ENCODE measurements at places on chromosomes 12 and 14.

DNA sequence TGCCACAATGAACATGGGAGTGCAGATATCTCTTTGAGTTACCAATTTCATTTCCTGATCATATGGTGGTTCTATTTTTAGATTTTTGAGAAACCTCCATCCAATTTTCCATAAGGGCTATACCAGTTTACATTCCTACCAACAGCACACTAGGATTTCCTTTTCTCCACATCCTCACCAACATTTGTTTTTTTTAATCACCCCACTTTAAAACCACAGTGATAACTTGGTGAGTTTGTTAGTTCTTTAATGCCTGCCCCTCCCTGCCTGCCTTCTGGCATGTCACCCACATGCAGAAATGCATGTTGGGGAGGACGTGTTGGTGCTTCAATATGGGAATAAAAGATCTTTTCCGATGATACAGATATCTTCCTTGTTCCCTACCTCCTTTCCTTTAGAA is 167.9 kb downstream of the CAND1 start:
- no peak for DNase-seq

- DNase-seq, result no peak
Observed at GRCh38 chr14:20679907-20680306, 4.5 kb upstream of the RNASE4 start.

GRCh38 chr12:129984106-129984505 is 80.3 kb upstream of the TMEM132D start:
- no peak for DNase-seq

DNA sequence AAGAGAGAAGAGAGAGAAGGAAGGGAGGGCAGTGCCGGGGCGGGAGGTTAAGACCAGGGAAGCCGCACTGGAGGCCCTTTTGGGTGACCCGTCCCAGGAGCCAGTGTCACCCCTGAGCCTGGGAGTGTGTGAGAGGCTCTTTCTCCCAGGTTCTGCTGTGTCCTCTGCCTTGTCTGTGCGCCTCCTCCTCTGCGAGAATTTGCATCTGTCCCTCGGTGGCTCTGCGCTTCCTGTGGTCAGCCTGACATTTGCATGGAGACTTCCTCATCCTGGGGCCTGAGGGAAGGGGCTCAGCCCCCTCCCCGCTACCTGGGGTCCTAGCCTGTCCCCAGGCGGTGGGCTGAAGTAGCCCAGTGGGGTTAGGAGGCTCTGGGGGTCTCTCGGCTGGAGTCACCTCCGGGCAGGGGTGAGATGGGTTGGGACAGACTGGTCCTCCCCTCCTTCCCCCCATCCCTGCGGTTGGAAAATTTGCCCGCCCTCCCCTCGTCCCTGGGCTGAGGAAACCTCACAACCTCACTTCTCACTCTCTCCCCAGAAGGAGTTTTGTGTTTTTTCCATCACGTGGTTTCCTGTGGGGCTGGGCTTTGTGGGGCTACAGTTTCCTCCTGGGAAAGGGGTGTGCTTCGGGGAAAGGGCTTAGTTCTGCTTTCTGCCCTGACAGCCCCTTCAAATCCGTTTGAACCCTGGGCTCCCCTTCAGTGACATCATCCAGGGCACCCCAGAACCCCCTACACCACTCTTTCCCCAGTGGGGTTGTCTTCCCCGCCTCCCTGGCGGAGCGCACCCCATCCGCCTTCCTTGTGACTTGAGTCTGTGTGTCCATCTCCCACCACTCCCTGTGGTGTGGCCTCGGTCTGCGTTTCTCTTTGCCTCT is 2.5 kb downstream of the PTPN6 start:
- peak; percentile 76 for DNase-seq

- DNase-seq, result no peak
Observed at GRCh38 chr12:101230547-101230946, 20.5 kb upstream of the SLC5A8 start.

- peak; percentile 18 for DNase-seq
Observed at GRCh38 chr14:89430391-89431236, 13.6 kb upstream of the FOXN3 start.

GRCh38 chr14:22887990-22888378 is 5.0 kb downstream of the REM2 start:
- DNase-seq, result peak; percentile 9

DNA sequence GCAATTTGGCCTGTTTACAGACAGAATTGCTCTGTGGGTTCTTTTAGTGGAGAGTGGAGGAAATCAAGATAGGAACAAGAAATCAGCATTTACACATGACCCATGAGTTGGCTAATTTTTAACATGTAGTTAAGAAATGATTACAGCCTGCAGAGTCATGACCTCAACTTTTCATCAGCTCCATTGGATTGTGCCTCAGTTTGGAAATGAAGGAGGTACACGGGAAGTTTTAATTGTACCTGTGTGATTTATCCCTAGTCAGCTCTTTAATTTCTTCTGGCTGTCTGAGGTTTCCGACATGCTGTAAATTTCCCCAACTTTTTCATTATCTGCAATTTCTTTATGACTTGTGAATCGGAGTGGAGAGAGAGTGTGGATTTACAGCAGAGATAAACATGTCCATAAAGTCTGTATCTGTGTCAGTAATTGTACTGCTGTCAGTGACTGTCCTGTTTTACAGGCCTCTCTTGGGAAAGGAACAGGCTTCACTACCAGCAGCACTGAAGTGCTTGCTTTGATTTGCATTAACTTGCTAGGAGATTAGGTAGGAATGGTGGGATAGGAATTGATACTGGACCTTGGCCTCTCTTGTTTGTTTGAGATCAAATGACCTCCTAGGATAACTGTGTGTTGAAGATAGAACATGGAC is 49.2 kb downstream of the LIN52 start:
- DNase-seq, result no peak

Data from CD4-positive, alpha-beta T cell treated with Interleukin-6 at 100 ng/mL for 8 hours (primary cell).